Central memory CD4-positive, alpha-beta T cell (primary cell): ENCODE measurements at places on chromosomes 16 and 17.

DNA sequence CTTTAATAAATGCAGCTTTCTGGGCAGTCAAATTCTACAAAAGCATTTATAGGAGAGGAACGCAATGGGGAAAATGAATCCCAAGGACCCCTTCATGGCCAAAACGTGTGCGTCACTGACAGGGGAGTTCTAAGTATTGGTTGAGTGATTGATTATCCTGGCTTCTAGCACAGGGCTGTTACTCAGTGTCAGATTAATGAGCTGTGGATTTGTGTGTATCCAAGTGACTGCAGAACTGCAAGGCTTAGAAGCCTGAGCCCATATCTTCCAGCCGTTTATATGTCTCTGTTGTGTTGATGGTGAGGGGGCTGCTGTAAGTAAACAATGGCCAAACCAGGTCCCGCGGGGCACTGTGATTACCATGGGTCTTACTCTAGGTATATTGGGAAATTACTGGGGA lies 129.4 kb downstream of the SHISA9 start:
- no peak for DNase-seq

DNA sequence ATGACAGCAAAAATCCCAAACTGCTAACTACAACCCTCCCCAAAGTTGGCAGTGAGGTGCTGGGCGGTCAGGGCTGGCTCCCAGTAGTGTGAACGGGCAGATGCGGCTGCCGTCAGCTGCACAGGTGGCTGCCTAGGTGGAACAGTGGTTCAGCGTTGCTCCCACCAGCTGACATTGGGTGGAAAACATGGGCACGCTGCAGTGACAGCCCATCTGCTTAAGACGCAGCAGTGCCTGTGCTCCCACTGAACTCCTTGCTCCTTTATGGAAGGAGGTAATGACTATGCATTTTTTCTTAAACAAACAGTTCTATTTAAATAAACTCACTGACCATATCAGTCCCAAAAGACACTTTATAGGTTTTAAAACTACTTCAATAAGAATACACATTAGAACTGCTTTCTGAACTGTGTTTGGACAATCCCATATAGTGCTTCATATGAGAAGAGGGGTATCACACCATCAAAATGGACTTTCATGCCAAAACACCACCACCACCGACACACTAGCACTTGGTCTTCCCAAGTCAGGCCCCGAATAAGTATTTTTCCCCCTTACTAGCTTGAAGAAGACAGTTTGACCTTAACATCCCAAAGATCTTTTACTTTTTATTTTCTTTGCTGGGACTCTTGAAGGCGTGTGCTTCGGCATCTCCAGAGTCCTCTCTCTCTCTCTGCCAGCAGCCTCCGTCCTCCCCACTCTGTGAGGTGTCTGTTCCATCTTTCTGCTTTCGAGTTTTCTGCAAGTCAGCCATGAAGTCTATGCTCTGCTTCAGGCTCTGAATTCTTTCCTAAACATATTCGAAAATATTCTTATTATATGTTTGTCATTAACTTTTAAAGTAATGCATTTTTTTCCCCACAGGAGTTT lies 34.4 kb downstream of the BRD7 start:
- no peak for DNase-seq

DNA sequence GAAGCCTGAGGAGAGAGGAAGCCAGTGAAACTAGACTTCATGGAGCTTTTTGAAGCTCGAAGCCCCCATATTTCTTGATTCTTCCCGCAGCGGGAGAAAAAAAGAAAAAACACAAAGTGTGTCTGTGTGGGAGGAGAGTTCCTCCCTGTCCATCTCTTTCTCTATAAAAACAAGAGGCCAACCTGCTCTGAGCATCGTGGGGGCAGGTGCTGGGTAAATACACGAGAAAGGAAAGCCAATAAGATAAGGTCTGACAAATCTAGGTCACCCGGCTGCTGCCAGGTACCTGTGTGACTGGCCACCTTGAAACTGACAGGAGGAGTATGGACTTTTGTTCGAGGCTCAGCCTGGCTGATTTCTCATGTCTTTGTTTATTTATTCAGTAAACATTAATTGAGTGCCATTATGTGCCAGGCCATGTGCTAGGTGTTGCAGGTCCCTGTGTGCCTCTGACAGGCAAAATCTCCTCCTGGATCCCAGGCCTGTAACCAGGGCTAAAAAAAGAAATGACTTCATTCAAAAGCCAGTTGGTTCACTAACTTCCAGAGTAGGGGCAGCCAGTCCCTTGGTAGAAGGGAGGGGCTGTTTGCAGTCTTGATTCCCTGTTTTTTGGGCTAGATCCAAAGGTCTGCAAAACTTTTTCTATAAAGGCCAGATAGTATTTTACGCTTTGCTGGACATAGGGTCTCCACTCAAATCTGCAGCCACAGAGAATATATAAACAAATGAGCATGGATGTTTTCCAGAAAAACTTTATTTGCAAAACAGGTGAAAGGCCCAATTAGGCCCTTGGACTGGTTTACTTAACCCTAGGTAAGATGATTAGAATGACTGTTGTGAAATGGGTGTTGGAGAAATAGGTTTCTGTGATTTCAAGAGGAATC lies 35.6 kb downstream of the YPEL2 start:
- DNase-seq: peak; percentile 12

GRCh38 chr17:81436294-81436849 lies 41.1 kb downstream of the BAHCC1 start:
- DNase-seq: no peak

GRCh38 chr17:31581491-31581890 lies 190.0 kb downstream of the RAB11FIP4 start:
- no peak for DNase-seq

DNA sequence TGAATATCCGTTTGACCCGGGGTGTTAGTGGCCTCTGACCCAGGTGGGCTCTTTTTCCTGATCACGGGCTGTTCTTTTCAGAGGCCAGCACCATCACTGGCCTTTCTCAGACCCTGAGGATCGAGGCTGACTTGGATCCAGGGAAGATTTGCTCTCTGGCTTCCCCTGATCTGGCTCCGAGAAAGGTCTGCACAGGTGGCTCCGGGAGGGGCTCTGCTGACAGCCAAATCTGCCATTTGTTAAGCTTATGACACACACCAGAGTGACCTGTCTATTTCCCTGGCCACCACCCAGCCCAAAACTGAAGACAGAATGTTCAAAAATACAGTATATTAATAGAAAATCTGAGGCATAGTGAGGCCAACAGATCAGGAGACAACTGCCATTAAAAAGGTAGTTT lies 221.8 kb upstream of the TNRC6C start:
- no peak for DNase-seq

DNA sequence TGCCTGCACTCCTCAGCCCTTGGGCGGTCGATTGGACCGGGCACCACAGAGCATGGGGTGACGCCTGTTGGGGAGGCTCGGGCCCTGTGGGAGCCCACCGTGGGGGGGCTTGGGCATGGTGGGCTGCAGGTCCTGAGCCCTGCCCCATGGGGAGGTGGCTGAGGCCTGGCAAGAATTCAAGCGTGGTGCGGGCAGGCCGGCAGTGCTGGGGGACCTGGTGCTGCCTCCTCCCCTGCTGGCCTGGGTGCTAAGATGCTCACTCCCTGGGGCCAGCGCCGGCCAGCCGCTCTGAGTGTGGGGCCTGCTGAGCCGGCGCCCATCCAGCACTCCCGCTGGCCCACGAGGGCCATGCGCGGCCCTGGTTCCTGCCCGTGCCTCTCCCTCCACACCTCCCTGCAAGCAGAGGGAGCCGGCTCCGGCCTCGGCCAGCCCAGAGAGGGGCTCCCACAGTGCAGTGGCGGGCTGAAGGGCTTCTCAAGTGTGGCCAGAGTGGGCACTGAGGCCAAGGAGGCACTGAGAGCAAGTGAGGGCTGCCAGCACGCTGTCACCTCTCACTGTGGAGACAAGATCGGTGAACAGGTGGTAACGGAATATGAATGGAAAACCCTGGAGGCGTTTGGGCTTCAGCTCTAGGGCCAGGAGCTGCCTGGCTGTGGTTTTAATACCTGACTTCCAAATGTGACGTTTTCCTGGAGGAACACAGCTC lies 28.5 kb downstream of the ST6GALNAC1 start:
- no peak for DNase-seq

GRCh38 chr16:17538927-17539326 lies 68.2 kb upstream of the XYLT1 start:
- no peak for DNase-seq

- no peak for DNase-seq
Measured at GRCh38 chr17:71900621-71901229, 220.1 kb upstream of the SOX9 start.

GRCh38 chr17:71922439-71922838 lies 198.4 kb upstream of the SOX9 start:
- no peak for DNase-seq

DNA sequence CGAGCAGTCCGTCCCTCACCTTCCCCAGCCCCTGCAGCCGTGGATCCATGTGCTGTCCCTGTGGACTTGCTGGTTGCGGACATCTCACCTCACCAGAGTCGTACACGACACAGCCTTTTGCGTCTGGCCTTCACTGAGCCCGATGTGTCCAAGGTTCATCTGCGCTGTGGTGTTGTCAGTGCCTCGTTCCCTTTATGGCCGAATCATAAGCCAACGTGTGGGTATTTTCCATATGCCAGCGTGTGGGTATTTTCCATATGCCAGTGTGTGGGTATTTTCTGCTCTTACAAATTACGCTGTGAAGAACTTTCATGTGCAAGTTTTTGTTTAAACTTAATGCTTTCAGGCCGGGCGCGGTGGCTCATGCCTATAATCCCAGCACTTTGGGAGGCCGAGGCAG lies 31.6 kb downstream of the TBCD start:
- DNase-seq: no peak

- DNase-seq: peak; percentile 50
Measured at GRCh38 chr17:35540589-35541404, 3.3 kb upstream of the SLFN12L start.

DNA sequence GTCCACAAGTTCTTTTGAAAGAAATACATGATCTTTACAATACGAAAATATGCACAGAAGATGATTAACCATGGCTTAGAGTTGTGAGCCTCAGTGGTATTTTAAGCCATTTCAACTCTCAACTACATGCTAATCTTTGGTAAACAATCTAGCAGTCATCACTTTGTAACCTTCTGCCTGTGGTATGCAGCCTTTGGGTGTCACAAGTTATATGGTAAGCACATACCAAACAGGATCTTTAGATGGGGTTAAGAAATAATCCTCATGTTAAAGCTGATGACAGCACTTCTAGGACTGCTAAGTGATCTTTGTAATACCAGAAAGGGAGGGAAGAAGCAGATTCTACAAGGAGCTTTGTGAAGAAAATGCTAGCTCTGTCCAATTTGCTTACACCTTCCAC lies 74.3 kb downstream of the CA4 start:
- DNase-seq: no peak

DNA sequence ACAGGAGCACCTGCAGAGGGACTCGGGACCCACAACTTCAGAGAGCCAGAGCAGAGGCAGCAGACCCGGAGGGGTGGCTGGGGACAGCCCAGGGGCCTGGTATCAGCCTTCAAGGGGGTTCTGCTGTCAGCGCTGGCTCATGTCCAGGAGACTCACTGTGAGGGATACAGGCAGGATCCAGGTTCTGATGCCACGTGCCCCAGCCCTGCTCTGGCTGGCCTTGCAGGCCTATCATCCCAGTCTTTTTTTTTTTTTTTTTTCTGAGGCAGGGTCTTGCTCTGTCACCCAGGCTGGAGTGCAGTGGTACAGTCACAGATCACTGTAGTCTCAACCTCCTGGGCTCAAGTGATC lies 9.0 kb upstream of the MTSS2 start:
- DNase-seq: no peak

DNA sequence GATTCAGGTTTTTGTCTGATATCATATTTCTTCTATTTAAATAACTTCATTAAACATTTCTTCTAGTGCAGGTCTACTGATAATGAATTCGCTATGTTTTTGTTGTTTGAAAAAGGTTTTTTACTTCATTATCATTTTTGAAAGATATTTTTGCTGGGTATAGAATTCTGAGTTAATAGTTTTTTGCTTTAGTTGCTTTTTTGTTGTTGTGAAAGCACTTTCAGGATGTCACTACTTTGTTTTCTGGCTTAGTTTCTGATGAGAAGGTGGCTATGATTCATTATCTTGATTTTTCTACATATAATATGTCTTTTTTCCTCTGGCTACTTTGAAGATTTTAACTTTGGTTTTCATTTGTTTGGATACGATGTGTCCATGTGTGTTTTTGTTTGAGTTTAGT lies 3.5 kb downstream of the ZFP1 start:
- no peak for DNase-seq
